Ovary (tissue), 10 donors: ENCODE measurements at places on chromosomes 3 and 15. TPM values are rescaled to one million over a fixed set of nuclear protein-coding genes. Genes with fewer than 3 reads are reported as not detected.
A peak's percentile ranks its signal among the peaks of the same experiment; 100 is the strongest.

- no peak overlapping the region for H3K4me3 ChIP-seq
- DNase-seq, result no peak
- H3K27ac ChIP-seq, result no peak overlapping the region
- no peaks in the 10 kb centered on the region for H3K36me3 ChIP-seq
- peaks cover 4% of the 10 kb centered on the region for H3K4me1 ChIP-seq
These were observed 391.3 kb upstream of the TPRG1 start for GRCh38 chr3:188780193-188781147.

DNA sequence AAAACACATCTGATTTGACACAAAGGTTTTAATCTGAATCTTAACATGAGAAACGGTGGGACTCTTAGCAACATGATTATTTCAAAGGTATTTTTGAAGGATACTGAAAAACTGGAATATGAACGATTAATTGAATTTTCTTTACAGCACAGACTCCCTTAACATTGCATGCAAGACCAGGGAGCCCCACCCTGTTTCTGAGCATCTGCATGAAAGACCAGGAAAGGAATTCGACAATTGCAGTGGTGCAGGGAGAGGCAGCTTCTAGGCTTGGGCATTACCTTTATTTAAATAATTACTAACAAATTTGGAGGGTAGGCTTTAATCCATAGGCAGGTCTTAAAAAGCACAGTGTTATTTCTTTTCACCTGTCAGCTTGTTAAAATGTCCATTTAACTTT, 240.6 kb upstream of the TOPAZ1 start:
- H3K4me3 ChIP-seq, result no peak overlapping the region
- H3K27me3 ChIP-seq, result no peaks in the 10 kb centered on the region
- H3K36me3 ChIP-seq, result no peaks in the 10 kb centered on the region
- H3K27ac ChIP-seq, result no peak overlapping the region
- peaks cover 11% of the 10 kb centered on the region for H3K4me1 ChIP-seq
- no peak for DNase-seq

GRCh38 chr3:18113417-18113816, 311.7 kb downstream of the SATB1 start:
- no peak overlapping the region for H3K27ac ChIP-seq
- H3K4me3 ChIP-seq, result no peak overlapping the region
- H3K36me3 ChIP-seq, result no peaks in the 10 kb centered on the region
- no peaks in the 10 kb centered on the region for H3K4me1 ChIP-seq
- DNase-seq, result no peak

DNA sequence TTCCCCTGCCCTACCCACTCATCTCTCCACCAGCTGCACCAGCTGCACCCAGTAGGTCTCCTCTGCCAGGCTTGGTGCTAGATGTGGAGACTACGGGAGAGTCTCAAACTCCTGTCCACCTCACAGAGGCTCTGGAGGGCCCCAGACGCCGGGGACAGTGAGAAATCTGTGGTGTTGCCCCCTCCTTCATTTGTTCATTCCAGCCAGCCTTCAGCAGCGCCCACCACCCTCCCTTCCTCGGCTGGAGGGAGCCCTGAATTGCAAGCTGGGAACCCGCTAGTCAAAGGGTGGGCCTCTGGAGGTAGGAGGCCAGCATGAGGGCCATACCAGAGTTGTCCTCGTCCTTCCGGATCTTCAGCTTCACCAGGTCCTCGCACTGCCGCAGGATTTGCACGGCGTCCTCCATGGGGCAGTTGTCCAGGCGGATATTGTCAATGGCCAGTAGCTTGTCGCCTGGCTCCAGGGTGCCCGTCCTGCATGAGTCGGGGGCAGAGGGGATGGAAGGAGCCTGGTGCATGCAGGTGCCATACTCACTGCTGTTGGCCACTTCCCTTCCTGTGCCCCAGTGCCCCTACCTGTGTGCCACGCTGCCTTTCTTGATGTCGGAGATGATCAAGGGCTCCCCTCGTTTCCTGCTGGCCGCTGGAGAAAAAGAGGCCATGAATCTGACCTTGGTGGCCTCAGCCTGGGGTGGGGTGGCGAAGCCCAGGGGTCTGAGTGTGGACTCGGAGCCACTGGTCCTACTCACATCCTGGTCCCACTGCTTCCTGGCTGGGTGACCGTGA, 29.1 kb downstream of the GRIP2 start:
- H3K36me3 ChIP-seq, result no peaks in the 10 kb centered on the region
- peak; percentile 15 for DNase-seq
- H3K4me1 ChIP-seq, result no peaks in the 10 kb centered on the region
- no peak overlapping the region for H3K27ac ChIP-seq
- no peak overlapping the region for H3K4me3 ChIP-seq

DNA sequence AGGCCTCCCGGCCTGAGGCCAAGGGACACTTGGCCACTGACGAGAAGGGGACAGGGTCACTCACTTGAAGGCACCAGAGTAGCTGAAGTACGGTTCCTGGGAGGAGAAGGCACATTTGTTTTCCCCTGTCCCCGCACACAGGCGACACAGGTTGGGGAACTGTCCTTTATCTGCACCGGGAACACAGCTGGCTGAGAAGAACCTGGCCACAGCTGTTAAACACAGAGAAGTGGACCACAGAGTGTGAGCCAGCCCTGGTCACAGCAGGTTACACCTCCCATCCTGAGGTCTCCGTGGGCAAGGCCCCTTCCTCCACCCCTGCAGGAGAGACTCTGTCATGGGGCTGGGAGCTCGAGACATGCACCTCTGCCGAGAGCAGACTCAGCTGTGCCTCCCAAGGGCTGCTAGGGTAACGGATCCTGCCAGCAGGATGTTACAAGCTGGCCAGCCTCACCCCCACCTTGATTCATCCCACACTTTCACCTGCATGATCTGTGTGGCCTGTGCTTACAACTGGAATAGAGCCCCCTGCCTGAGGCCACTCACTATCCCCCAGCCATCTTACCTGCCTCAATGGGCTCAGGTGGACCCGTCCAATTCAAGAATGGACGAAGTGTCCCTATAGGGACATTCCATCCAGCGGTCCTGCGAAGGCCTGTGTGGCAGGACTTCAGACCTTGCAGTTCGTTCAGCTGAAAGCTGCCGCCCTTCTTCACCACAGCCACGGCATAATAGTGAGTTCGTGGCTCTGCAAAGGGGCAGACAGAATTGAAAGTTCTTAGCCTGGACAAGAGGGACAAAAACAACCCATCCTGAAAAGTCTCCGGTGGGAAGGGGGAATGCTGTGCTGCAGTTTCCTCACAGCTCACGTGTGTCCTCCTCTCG, 9.2 kb downstream of the LTF start:
- no peaks in the 10 kb centered on the region for H3K36me3 ChIP-seq
- no peaks in the 10 kb centered on the region for H3K4me1 ChIP-seq
- no peak overlapping the region for H3K4me3 ChIP-seq
- H3K27ac ChIP-seq, result no peak overlapping the region

DNAJB11 gene
- 22.3 TPM for total RNA-seq

- no peak overlapping the region for H3K4me3 ChIP-seq
- no peaks in the 10 kb centered on the region for H3K27me3 ChIP-seq
- peaks cover under 1% of the 10 kb centered on the region for H3K4me1 ChIP-seq
- H3K27ac ChIP-seq, result no peak overlapping the region
These were observed 98.3 kb downstream of the CMSS1 start for GRCh38 chr3:99915906-99916432.

GRCh38 chr15:74007820-74008371, 13.4 kb downstream of the PML start:
- peaks cover 11% of the 10 kb centered on the region for H3K4me1 ChIP-seq
- no peak overlapping the region for H3K4me3 ChIP-seq
- no peaks in the 10 kb centered on the region for H3K27me3 ChIP-seq
- no peak for DNase-seq

DNA sequence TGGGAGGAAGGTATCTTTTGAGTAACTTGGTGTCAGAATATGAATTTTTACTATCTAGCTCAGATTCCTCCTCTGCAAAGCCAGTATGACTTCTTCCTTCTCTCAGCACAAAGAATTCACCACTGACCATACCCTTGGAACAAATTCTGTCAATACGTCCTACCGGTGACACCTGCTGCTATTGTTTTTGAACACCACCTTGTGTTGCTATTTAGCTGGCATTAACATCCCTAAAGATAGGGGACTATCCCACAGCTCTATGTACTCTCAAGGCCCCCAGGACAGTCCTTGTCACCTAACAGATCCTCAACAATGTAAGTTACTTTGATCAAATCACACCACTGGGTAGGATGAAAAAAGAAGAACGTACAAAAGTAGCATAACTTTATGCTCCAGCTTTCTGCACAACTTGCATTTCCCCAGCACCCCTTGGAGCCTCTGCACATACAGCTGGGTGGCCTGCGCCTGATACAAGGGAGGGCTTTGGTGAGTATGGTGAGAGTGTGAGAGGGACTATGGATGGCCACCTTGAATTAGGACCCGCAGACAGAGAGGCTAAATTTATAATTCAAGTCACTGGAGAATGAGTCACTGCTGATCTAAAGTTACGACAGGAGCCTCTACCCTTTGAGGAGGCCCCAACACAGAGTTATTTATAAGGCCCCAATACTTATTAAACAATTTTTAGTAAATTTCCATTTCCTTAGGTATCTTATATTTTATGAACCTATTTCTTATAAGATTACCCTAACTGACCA, 2.3 kb upstream of the COLQ start:
- no peak overlapping the region for H3K27ac ChIP-seq
- no peaks in the 10 kb centered on the region for H3K36me3 ChIP-seq
- no peaks in the 10 kb centered on the region for H3K27me3 ChIP-seq
- peaks cover 5% of the 10 kb centered on the region for H3K4me1 ChIP-seq

DNA sequence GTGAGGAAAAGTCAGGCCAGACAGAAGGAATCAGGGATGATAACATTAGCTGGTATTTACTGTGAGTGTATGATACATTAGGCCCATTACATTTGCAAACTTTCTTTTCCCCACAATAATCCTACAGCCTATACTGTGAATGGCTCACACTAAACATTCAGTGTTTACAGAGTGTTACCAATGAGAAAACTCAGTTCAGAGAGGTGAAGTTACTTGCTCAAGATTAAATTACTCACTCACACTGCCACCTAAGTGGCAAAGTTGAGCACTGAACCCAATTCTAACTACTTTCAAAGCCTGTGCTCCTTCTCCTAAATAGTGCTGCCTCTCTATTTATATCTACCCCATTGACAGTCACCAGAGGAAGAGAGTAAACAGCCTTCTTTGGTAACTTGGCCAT, 8.5 kb downstream of the XPC start:
- no peak for DNase-seq
- no peak overlapping the region for H3K4me3 ChIP-seq
- H3K27ac ChIP-seq, result no peak overlapping the region

GRCh38 chr15:36914960-36915808, 185.2 kb downstream of the MEIS2 start:
- no peak overlapping the region for H3K4me3 ChIP-seq
- H3K36me3 ChIP-seq, result no peaks in the 10 kb centered on the region
- H3K27me3 ChIP-seq, result no peaks in the 10 kb centered on the region
- H3K27ac ChIP-seq, result no peak overlapping the region

RAD54L2 gene
- 32.5 TPM for total RNA-seq

- no peak overlapping the region for H3K27ac ChIP-seq
- no peak overlapping the region for H3K4me3 ChIP-seq
- DNase-seq, result no peak
- H3K36me3 ChIP-seq, result no peaks in the 10 kb centered on the region
- H3K27me3 ChIP-seq, result no peaks in the 10 kb centered on the region
These were observed 119.4 kb upstream of the IQSEC1 start for GRCh38 chr3:13192471-13193213.
